GOT3 (cell line): ENCODE measurements at places on chromosomes 3 and 15.

- DNase-seq: no peak
Measured at GRCh38 chr3:8623741-8624140, 20.9 kb downstream of the SSUH2 start.

GRCh38 chr3:16589867-16590624 is 15.2 kb downstream of the DAZL start:
- DNase-seq: no peak

- DNase-seq: no peak
Measured at GRCh38 chr15:54017251-54017650, 39.0 kb downstream of the UNC13C start.

DNA sequence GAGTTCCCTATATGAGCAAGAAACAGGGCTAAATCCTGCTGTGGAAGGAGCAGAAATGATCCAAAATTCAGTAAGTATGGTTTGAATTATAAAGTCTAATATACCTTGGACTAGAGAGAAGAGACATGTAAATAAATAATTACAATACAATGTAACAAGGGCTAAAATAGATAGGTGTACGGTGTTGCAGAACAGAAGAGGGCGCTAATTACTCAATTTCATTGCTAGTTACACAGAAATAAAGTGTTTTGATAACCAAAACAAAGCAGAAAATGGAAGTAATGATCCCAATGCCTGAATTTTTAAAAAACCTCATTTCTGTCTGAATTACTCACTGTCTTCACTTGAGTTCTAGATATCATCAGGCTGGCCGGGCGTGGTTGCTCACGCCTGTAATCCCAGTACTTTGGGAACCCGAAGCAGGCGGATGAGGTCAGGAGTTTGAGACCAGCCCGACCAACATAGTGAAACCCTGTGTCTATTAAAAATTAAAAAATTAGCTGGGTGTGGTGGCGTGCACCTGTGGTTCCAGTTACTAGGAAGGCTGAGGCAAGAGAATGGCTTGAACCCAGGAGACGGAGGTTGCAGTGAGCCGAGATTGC is 8.3 kb upstream of the PLCH1 start:
- no peak for DNase-seq

DNA sequence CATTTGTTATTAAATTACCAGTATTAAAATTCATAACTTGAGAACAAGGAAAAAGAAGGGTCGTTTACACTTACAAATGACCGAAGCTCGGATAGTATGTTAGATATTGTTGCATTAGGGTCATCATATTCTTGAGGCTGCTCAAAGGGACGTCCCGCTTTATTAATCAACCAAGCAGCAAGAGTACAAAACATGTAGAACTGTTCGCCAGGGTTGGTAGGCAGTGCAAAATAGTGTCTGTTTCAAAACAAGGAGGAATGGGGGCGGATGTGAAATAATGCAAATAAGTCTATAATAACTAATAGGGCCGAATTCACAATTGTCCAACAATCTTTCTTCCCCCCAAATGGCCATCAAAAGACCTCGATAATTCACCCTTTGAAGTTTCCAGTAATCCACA is 2.9 kb downstream of the IFT57 start:
- DNase-seq: no peak

- no peak for DNase-seq
Measured at GRCh38 chr15:45265506-45265905, 13.5 kb downstream of the SLC28A2 start.

GRCh38 chr3:13080026-13080425 is 6.8 kb upstream of the IQSEC1 start:
- no peak for DNase-seq

DNA sequence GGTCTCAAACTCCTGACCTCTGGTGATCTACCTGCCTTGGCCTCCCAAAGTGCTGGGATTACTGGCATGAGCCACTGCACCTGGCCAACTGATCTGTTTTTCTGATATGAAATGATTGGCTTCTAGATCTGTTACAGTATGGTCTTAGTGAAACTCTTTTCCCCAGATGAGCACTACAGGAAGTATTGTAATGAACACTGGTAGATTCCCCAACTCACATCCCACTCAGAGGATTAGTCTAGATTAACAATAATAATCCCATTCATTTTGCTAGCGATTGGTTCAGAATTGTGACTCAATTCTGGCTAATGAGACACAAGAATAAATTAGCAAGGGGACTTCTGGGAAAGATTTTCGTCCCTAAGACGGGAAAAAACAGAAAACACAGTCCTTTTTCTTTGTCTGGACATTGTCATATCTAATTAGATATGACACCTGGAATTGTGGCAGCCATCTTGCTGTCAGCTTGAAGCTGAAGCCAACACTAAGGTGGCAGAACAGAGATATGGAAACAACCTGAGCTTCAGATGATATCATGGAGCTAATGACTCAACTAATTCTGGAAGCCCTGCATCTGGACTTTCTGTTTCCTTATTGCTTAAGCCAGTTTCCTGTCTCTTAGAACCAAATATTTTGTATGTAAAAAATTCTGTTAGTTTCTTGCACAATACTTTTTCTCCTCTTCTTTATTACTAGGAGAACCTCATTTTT is 17.4 kb upstream of the NPTN start:
- no peak for DNase-seq

GRCh38 chr3:189013224-189013888 is 158.4 kb upstream of the TPRG1 start:
- DNase-seq: no peak

DNA sequence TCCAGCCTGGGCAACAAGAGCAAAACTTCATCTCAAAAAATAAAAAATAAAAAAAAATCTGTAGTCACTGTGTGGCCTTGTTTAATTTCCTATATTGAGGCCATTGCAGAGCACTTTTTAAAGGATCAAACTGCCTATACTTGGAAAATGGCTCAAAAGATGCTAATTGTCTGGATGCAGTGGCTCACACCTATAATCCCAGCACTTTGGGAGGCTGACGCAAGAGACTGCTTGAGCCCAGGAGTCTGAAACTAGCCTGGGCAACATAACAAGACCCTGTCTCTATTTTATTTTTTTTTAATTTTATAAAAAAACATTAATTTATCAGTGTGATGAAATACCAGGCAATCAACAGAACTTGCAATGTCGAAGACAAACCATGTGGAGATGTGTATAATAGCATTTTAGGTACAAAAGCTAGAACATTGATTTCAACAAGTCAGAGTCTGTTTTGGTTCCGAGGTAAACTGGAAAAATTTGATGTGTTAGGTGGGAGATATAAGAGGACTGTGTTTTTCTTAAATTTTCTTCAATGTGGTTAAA is 47.0 kb upstream of the SETD2 start:
- DNase-seq: no peak

DNA sequence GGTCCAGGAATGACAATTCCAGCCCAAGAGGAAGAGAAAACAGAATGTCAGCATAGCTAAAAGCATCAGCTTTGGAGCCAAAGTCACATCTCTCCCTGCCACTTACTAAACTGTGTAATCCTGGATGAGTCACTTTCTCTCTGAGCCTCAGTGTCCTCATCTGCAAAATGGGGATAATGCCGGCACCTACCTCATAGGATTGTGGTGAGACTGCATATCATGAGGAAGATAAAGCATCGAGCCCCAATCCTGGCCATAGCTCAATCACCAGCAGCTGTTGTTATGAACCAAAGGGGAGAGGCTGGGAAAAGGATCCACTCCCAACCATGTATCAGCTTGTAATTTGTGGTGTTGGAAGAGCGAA is 9.1 kb downstream of the SLC6A1 start:
- DNase-seq: no peak
